ENCODE measurements at places on chromosomes 3 and 15.
A peak's percentile ranks its signal among the peaks of the same experiment; 100 is the strongest.

- DNase-seq = no peak
Observed at GRCh38 chr3:177236704-177237103, 39.4 kb upstream of the TBL1XR1 start.

DNA sequence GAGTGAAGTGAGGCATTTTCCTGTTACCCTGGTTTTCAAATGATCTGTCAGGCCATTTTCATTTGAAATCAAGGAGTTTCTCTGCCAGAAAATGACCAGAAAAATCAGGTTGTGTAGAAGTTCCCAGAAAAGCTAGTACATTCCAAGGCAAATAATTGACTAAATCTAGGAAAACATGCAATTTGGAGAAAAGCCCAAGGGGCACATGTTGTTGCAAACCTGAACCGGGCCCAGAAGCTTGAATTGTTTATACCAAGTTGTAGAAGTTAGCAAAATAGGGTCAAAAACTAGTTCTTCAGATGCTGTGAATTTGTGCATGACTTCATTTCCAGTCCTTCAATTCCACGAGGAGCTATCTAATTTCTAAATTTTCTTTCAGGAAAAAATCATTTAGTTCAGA, 31.0 kb downstream of the TRIM42 start:
- DNase-seq = no peak

- no peak for DNase-seq
Observed at GRCh38 chr15:81303244-81304225, 20.4 kb downstream of the STARD5 start.

GRCh38 chr3:114057011-114057347, 442 bp downstream of the QTRT2 start:
- DNase-seq = no peak

DNA sequence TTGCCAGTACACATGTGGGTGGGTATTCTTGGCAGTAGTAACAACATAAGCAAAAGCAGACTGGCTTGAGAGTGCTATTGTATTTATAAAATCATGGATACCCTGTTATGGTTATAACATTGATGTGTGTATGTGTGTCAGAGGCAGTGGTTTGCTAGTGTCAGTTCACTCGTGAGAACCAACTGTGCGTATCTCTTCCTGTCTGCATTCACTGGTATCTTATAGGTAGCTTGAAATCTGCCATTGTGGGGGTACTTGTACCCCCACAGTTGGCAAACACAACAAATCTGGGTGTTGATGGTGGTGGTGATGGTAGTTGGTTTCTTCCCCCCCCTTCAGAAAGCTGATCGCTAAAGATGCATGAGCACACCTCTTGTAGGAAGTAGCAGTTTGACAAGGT, 355.8 kb upstream of the SATB1 start:
- no peak for DNase-seq

GRCh38 chr15:78302579-78303312, 3.3 kb upstream of the SKIC8 start:
- DNase-seq = no peak

DNA sequence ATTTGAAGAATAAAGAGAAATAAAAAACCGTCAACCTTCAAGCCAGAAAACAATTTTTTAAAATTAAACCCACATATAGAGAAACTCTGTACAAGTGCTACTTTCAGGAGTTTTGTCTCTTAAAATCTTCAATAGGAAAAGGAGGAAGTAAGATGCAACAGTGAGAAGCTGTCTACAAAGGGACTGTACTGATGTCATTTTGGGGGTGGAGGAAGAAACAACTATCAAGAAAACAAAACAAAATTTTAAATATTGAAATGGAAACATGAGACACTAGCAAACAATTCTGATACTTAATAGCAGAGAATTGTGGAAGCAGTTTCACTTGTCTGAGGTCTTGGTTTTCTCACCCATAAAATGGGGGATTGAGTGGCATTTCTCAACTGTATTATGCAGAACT, 84.4 kb downstream of the SLMAP start:
- peak; percentile 29 for DNase-seq

- no peak for DNase-seq
Observed at GRCh38 chr3:14366248-14366647, 36.2 kb upstream of the SLC6A6 start.

DNA sequence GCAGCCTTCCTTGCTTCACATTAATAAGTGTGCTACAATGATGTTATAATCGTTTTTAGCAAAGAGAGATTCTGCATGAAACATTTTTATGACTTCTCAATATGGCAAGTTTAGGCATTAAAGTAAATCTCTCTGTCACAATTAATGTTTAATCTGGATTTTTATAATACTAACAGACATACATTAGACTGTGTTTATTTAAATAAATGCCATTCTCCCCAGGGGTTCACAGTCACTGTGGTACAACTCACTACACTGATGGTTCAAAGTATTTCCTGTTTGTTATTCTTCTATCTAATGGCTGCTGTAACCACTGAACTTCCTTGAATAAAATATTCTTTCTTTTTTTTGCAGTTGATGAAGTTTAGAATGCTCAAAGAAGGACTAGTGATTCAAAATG, 59.0 kb downstream of the SLC12A1 start:
- DNase-seq = no peak

DNA sequence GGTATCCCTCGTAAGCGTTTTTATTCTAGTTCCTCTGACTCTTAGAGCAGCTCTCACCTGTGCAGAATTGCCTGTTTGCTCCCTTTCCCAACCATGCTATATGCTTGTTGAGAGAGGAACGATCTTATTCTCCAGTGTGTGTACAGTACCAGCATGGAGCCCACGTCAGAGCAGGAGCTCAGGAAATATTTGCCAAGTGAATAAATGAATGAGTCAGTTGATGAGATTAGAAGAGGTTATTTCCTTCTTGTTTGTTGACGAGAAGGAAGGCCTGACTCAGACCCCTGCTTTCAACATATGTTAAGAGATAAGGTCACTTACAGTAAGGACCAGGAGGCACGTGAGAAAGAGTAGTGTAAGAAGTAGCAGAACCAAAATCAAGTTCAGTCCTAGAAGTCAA, 106.3 kb upstream of the ABHD17C start:
- no peak for DNase-seq

DNA sequence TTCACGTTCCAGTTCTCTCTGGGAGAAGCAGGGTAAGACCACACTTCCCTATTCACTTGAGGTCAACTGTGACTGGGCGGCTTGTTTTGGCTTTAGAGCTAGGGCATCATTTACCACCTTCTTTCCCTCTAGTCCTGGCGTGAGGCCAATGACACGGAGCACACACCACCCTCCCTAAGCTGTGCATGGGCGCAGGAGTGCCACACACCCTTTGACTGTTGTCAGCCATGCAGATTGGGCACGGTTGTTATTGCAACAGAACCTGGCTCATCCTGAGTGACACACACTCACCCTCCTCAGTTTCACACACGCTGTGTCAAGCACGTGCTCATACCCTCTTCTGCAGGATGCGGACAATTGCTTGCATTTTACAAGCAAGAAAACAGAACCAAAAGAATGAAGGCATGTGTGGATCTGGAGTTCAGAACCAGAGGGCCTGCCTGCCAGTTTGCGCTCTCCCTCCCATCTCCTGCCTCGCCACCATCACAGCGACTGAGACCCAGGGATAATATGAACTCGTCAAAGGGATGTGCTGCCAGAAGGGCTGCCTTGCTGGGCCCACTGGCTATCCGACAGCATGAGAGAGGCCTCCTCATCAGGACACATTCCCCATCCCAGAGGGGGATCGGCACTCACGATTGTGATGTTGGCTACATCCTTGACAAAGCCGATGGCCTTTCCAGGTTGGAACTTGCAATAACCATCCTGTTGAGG, 17.6 kb downstream of the CTSH start:
- no peak for DNase-seq

DNA sequence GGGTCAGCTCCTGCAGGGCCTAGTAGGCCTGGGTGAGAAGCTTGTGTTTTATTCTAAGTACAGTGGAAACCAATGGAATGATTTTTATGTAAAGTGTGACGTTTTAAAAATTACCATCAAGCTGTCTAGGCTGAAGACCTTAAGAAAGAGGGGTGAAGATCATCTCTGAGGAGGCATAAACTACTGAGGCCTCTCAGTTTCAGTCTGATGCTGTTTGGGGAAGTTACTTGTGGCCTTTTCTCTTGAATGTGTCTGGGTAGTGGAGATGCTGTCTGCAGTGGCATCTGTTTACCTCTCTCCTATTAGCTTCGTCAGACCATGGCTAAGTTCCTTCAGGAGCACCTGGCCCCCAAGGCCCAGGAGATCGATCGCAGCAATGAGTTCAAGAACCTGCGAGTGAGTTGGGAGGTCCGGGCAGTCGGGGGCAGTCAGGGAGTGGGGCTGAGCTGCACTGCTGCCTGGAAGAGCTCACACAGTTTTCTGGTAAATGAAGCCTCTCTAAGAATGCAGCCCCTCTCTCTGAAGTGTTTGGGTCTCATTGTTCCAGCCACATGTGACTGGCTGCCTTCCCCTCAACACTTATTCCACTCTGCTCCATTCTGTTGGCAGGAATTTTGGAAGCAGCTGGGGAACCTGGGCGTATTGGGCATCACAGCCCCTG, 1.9 kb downstream of the IVD start:
- peak; percentile 86 for DNase-seq

GRCh38 chr3:20648294-20648693, 462.3 kb upstream of the SGO1 start:
- DNase-seq = no peak

GRCh38 chr3:177730814-177731213, 533.5 kb upstream of the TBL1XR1 start:
- no peak for DNase-seq

DNA sequence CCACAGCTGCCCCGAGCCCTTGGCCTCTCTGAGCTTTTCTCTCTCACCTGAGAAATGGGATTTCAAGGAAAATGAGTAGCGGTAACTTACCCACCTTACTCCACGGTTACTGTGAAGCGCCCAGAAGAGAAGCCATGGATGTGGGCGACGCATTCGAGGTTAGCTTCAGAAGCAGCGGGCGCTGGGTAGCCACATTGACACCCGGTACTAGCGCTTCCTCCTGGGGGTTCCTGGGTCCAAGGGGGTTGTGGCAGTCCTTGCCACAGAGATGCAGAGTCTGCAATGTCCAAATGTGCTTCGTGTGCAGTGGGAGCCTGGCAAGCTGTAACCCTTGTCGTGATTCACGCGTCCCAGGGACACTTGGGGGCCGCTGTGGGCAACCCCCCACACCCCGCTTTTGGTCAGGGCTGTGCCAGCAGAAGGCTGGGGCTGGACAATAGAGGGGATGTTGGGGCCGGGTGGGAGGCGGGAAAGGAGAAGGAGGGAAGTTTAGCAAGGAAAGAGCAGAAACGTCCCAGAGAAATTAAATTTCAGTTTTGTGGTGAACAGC, 41.4 kb upstream of the FURIN start:
- DNase-seq = no peak

DNA sequence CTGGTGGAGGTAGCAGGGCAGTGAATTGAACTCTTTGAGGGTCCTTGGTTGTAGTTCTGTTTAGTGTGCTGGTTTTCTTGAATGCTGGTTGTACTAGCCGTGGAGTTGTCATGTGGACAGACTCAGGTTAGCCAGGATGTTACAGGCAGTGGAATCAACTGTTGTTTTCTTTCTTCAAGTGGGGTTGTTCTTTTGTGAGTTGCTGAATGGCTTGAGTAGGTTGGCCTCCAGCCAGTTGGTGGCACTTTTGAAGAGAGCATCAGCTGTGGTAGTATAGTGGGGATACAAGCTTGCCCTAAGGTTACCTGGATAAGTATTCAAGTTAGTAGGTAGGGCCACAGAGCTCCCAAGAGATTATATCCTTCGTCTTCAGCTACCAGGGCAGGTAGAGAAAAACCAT, 31.8 kb upstream of the RARB start:
- no peak for DNase-seq

GRCh38 chr15:100002086-100002620, 268.9 kb upstream of the LYSMD4 start:
- DNase-seq = no peak

DNA sequence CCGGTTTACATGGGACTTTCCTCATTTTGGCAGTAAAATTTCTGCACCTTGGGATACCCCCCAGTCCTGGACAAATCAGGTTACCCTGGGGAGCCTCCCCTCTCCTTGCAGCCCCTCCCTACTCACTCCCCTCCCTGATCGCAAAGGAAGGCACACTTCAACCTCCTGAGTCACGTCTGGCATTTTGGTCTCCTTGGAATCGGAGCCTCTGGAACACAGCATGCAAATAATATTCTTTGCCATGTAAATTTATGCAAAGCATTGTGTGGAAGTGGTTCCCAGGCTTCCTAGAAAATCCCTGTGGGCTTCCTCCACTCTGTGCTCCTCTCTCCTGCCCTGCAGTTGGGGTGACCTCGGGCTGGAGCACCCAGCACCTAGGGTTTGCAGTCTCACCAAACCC, 11.6 kb downstream of the SCN5A start:
- DNase-seq = no peak

- no peak for DNase-seq
Observed at GRCh38 chr3:182118066-182118465, 406.3 kb downstream of the SOX2 start.

GRCh38 chr15:92606126-92606835, 49.3 kb downstream of the FAM174B start:
- no peak for DNase-seq

DNA sequence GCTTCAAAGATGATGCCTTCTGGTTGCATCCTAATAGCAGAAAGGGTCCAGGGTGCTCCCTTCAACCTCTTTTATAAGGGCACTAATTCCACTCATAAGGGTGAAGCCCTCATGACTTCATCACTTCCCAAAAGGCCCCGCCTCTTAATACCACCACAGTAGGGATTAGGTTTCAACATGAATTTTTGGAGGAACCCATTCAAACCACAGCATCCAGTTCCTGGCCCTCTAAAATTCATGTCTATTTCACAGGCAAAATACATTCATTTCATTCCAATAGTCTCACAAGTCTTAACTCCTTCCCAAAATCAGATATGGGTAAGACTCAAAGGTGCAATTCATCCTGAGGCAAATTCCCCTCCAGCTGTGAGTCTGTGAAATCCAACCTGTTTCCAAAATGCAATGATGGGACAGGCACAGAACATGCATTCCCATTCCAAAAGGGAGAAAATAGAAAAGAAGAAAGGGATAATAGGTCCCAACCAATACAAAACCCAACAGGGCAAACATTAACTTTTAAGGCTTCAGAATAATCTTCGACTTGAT, 124.0 kb downstream of the ATP1B3 start:
- DNase-seq = no peak

GRCh38 chr3:140588558-140588957, 89.3 kb upstream of the TRIM42 start:
- DNase-seq = no peak

DNA sequence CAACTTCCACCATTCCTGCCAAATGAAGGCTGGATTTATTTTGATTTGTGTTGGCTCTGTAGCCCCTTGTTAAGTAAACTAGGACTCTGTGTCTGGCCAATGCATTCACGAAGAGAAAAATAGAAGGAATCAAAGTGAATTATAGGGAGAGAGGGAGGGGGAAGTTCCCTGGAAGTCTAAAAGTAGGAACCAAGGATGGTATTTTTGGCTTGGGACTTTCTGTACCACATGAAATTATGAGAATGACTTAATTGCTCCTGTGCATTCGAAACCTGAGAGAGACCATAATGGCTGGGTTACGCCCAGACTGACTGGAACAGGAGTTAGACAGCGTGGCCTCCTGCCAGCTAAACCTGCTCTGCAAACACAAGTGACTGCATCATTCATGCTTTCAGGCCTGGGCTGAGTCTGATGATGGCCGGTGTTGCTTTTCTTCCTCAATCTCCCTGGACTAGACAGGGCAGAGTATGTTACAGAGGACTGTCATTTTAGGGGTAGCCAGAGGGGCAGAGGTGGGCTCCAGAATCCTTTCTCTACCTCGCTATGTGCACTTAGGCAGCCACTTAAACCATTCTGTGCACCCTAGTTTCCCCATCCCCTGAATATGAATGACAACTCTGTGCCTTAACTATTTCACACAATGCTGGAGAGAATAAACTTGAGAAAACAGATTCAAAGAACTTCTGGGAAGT, 58.9 kb downstream of the MYO1E start:
- DNase-seq = peak; percentile 51
